Metanephros (tissue), 2 donors: ENCODE measurements at places on chromosomes 12 and 14. TPM values are rescaled to one million over a fixed set of nuclear protein-coding genes. Genes with fewer than 3 reads are reported as not detected.

The FBRSL1 gene
- 18.7 TPM for total RNA-seq

The JDP2 gene
- total RNA-seq: 29.1 TPM

The PLEK2 gene
- total RNA-seq: 1.3 TPM

The VCPKMT gene
- total RNA-seq: 8.9 TPM

The GPR84 gene
- total RNA-seq: 0.53 TPM

The DHRS2 gene
- 90.6 TPM for total RNA-seq

The DAD1 gene
- total RNA-seq: 232 TPM

The TAS2R7 gene
- not detected for total RNA-seq

The PLEKHD1 gene
- 4.3 TPM for total RNA-seq

The MAP3K9 gene
- 4.0 TPM for total RNA-seq

The EML1 gene
- total RNA-seq: 46.6 TPM

The SLC6A15 gene
- total RNA-seq: 0.58 TPM

The PPP2R5C gene
- 76.9 TPM for total RNA-seq

The KRT74 gene
- not detected for total RNA-seq

The PARP2 gene
- 16.9 TPM for total RNA-seq

The PROX2 gene
- total RNA-seq: not detected

The GSG1 gene
- 0.47 TPM for total RNA-seq

The TNS2 gene
- total RNA-seq: 106 TPM

The TAS2R9 gene
- total RNA-seq: not detected

The TAPBPL gene
- total RNA-seq: 19.5 TPM

The TMPRSS12 gene
- total RNA-seq: not detected

The HOXC13 gene
- not detected for total RNA-seq

The PGF gene
- total RNA-seq: 9.6 TPM

The GLI1 gene
- total RNA-seq: 13.4 TPM

The TPH2 gene
- total RNA-seq: not detected

The TEX52 gene
- total RNA-seq: not detected

The IFI27L2 gene
- 14.4 TPM for total RNA-seq

The GTF2A1 gene
- 39.3 TPM for total RNA-seq

The RILPL1 gene
- total RNA-seq: 13.3 TPM

The DYNC1H1 gene
- 375 TPM for total RNA-seq

The CCDC38 gene
- not detected for total RNA-seq

The SLC16A7 gene
- 29.4 TPM for total RNA-seq

The TTC5 gene
- total RNA-seq: 20.5 TPM

The ATG101 gene
- 21.0 TPM for total RNA-seq

The ARHGAP9 gene
- total RNA-seq: 10.7 TPM

The LBHD2 gene
- not detected for total RNA-seq

The RERGL gene
- 7.4 TPM for total RNA-seq

The ARL1 gene
- 97.3 TPM for total RNA-seq

The PLEKHG7 gene
- 0.58 TPM for total RNA-seq

The LRRC10 gene
- not detected for total RNA-seq

The MYH6 gene
- total RNA-seq: 0.64 TPM

The KRT1 gene
- total RNA-seq: 2.2 TPM

The C14orf180 gene
- total RNA-seq: 2.6 TPM

The PRH2 gene
- total RNA-seq: 0.70 TPM

The WSCD2 gene
- 7.6 TPM for total RNA-seq

The SYNE3 gene
- total RNA-seq: 6.0 TPM

The BICD1 gene
- total RNA-seq: 29.7 TPM

The CARMIL3 gene
- total RNA-seq: 1.9 TPM

The ANKS1B gene
- total RNA-seq: 8.7 TPM

The PLA2G1B gene
- not detected for total RNA-seq
